Activated CD8-positive, alpha-beta memory T cell treated with anti-CD3 and anti-CD28 coated beads for 48 hours (primary cell): ENCODE measurements at places on chromosomes 1 and 21.

GRCh38 chr1:47612819-47613218, 175.0 kb downstream of the FOXD2 start:
- no peak for DNase-seq

GRCh38 chr1:207088161-207088560, 499 bp upstream of the C4BPB start:
- DNase-seq: no peak

- DNase-seq: no peak
These were observed 1.0 kb downstream of the OLFML2B start for GRCh38 chr1:162022626-162023025.

DNA sequence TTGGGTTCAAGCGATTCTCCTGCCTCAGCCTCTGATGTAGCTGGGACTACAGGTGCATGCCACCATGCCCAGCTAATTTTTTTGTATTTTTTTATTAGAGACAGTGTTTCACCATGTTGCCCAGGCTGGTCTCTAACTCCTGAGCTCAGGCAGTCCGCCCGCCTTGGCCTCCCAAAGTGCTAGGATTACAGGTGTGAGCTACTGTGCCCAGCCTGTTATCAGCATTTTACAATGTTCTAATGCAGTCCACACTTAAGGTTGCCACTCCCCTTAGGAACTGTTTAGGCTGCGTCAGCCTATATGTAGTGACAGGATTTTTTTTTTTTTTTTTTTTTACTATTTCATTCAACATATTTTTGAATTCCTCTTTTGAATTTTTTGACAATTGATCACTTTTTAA, 30.2 kb downstream of the AGPAT3 start:
- no peak for DNase-seq

GRCh38 chr1:99181892-99182291, 82.4 kb upstream of the PLPPR4 start:
- DNase-seq: no peak

DNA sequence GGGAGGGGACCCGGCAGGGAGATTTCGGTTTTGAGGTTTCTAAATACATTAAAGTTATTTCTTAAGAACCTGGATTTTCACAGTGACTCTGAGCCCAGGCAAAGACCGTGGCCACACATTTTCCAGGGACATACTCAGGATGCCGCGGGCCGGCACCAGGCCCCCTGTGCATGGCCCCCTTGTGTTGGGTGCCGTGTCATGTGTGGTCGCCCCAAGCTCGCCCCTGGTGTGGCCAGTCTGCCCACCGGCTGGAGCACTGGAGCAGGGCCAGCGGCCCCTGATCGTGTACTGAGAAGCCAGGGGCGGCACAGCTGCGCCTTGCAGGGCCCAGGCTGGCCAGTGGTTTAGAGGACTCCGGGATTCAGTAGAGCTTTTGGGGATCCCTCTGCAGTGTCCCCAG, 26.6 kb downstream of the ARHGEF16 start:
- DNase-seq: no peak

DNA sequence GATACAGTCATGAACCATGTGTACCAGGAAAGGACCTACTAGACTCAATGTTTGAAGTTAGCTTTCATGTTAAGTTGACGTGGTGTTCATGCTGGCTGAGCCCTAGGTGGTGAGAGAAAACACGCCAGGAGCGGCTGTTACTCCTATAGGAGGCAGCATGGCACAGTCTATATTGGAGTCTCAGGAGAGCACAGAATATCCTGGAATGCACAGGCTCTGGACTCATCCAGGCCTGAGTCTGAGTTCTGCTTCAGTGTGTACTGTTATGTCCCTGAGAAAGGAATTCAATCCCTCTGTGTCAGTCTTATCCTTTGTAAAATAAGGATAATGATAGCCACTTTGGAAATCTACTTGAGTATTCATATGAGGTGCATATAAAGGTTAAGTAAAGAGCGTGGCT, 41.2 kb downstream of the DPT start:
- DNase-seq: no peak

DNA sequence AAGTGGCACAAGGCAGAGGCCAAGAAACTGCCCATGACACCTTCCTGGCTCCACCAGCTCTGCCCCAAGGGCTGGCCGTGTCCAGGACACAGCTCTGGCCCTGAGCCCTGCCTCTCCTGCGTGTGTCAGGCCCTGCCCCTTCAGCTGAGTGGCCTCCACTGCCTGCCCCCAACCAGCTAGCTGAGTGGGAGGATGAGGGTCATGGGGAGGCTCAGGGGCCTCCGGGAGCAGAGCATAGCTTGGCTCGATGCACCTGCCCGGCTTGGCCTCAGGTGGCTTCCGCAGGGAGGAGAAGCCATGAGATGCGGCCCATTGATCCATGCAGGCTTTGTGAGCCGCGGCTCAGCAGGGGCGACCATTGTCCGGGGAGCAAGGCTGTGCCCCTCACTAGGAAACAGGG, 108.7 kb upstream of the TTC34 start:
- DNase-seq: no peak

GRCh38 chr21:18340387-18340942, 63.1 kb downstream of the TMPRSS15 start:
- DNase-seq: no peak

DNA sequence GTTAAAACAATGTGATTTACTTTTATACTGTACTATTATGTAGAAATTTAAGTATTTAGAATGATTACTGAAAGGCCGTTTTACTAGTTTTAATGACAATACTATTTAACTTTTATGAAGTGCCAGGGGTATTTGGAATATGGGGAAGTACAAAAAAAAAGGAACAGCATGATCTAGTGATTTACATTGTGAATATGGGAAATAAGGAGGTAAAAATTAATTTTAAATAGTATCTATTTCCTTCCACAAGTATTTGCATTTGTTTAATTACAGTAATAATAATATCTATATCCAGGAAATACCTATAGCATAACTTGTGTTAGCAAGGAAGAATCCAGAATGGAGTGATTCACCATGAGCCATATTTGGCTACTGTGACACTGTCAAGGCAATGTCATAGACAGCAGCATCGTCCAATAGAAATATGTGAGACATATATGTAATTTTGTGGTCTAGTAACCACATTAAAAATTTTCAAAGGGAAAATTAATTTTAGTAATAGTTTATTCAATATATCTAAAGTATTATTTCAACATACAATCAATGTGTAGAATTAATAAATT, 22.0 kb downstream of the CNST start:
- no peak for DNase-seq

GRCh38 chr1:92882819-92883218, 51.0 kb downstream of the RPL5 start:
- no peak for DNase-seq

DNA sequence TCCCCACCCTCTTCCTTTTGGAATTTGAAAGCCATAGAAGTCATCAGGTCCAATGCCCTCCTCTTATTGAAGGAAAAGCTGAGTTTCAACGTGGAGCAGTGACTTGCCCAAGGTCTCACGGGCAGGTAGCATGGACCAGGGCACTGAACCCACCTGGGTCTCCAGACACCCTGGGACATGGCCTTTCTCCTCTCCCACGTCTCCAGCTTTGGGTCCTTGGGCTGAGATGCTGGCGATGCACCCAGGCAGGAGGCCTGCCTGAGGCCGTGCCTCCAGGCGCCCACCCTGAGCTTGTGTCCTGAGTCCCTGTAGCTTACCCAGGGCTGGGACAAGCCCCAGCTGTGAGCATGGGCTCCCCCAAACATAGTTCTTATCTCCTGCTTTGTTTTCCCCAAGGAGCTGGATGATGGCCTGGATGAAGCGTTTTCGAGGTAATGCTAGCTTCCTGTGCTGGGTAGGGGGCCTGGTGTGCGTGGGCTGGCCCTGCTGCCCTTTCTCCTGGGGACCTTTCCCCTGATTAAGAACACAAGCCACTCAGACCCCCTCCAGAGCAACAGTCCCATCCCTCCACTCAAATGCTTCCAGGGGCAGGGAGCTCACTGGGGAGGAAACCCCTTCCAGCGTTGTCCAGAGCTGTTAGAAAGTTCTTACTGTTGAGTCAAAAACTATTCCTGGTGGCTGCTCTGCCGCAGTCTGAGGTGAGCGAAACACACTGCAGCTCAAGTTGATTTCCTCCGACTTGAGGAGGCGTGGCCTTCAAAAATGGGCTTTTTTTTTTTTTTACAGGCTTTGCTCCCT, 21.6 kb downstream of the LDLRAP1 start:
- DNase-seq: no peak

GRCh38 chr1:210978316-210978973, 155.5 kb downstream of the KCNH1 start:
- DNase-seq: no peak

DNA sequence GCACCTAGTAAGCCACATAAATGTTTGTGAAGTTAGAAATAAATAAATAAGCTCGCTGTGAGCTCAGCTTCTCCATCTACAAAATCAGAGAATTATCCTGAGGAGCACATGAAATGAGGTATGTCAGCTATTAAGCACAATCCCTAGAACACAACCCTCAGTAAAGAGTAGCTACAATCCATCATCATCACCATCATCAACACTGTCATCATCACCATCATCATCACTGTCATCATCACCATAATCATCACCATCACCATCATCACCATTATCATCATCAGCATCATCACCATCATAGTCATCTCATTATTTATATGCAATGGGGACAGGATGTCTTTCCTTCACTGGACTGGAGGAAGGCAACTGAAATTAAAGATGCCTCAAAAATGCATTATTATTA, 189.6 kb downstream of the NPHP4 start:
- DNase-seq: no peak

- no peak for DNase-seq
These were observed 45.6 kb upstream of the GADD45A start for GRCh38 chr1:67639361-67639760.

DNA sequence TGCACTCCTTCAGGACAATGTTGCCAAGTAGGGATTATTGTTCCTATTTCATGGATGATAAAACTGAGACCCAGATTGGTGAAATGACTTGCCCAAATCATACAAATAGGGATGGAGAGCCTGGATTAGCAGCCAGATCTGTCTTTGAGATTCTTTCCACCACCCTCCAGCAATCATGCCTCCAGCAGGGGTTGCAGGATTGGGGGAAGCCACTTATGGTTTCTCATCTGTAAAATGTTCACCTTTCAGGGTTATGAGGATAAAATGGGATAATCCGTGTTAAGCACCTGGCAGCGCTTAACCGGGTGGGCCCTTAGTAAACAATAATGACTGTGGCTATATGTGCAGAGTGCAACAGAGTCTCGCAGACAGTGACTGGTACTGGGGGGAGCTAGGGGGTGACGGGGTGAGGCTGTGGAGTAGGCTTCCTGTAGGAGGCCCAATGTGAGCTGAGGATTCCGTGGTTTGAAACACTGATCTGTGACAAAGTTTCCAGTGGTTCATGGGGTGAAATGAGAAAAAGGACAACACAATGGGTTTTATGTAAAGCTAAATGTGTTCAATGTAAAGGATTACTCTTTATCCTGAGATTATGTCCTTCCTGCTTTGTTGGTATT, 33.7 kb upstream of the FOXO6 start:
- DNase-seq: no peak
